NCI-H1436 (cell line): ENCODE measurements at places on chromosomes 11 and 22.

GRCh38 chr11:126268361-126268707 lies 361 bp downstream of the SRPRA start:
- no peak for DNase-seq

DNA sequence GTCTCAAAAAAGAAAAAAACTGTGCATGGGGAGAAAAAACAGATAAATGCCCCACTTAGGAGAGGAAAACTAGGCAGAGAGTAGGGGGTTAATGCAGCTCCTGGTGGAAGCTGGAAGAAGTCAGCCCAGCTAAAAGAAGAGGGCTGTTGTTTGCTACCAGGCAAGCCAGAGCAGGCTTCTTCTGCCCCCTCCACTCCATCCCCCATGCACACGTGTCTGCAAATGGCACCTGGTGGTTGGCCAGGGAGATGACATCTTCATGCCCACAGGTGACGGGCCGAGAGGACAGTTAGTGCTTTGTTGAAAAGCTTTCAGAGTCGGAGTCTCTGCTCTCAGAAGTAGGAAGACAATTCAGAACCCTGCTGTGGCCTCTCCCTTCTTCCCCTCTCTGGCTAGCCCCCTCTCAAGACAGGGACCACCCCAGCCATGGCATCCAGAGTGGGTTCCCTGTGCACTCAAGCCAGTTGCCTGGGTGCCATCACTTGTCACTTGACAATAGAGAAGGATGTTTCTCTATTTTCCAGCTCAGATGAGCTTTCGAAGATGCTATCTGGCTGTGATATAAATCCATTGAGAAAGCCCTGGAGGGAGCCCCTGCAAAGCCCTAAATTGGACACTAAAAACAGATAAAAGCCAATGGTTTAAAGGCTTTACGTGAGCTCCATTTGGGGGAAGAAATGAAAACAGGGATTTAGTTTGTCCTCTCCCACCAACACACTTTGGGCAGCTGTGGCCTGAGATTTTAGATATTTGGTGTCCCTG lies 142.0 kb downstream of the TRIM29 start:
- no peak for DNase-seq

DNA sequence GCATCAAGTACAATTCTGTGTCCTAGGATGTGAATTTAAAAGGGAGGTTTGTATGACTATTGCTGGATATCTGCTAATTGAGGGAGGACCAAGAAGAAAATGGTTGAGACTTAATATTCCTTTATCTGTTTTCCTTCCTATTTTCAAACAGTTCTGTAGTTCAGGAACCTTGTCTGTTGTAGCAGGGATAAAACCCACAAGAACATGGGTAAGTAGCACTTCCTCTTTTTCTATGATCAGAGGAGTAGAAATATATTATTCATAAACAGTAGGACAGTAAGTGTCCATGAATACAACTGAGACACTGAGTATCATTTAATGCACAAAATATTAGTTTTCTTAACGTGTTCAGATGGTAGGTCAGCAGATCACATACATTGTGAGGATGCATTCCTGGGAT lies 7.6 kb downstream of the MS4A3 start:
- DNase-seq = no peak

- no peak for DNase-seq
These were observed 8.2 kb downstream of the TPST2 start for GRCh38 chr22:26581633-26582168.

- no peak for DNase-seq
These were observed 33.8 kb upstream of the SPON1 start for GRCh38 chr11:13928566-13929251.

DNA sequence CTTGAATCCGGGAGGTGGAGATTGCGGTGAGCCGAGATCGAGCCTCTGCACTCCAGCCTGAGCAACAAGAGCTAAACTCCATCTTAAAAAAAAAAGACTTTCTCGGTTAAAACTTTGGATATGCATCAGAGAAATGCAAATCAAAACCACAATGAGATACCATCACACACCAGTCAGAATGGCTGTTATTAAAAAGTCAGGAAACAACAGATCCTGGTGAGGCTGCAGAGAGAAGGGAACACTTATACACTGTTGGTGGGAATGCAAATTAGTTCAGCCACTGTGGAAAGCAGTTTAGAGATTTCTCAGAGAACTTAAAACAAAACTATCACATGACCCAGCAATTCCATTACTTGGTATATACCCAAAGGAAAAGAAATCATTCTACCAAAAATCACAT lies 619.4 kb upstream of the KIRREL3 start:
- DNase-seq = no peak

GRCh38 chr11:70567680-70568034 lies 169.3 kb downstream of the CTTN start:
- DNase-seq = no peak

DNA sequence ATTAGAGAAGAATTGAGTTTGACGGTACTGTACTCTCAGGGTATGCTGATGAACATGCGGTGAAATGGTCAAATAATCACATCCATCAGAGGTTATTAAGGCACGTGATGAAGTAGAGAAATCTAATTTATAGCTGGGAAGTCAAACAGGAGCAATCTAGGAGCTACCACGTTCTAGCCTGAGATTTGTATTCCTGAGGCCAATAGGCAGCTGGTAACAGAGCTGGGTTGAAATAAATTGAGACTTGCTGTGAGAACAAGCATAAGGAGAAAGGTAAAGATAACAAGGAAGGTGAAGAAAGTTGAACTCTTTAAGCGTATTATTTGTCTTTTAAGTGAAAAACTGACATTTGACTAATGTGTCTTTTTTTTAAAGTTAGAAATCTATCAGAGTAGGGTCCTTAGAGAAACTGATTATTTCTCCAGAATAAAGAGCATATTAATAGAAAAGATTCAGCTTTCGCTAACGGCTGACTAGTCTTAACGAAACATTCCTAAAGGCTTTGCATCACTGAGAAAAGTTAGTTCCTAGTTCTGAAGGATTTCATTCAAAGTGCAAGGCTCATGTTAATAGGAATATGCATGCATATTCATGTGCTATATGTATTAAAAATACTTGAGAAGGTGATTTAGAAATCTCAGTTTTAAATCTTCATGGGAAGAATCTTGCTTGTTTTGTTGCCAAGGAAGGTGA lies 5.2 kb upstream of the WEE1 start:
- DNase-seq = no peak

GRCh38 chr22:42074132-42074811 lies at the start of gene PHETA2:
Gene PHETA2 (plus strand): TSS chr22:42074248. CDS start chr22:42077294, 3,046 bp downstream.
- DNase-seq = no peak

GRCh38 chr11:115965767-115966504 lies 461.7 kb upstream of the CADM1 start:
- no peak for DNase-seq

GRCh38 chr11:18065572-18065971 lies 19.5 kb upstream of the TPH1 start:
- peak; percentile 20 for DNase-seq

DNA sequence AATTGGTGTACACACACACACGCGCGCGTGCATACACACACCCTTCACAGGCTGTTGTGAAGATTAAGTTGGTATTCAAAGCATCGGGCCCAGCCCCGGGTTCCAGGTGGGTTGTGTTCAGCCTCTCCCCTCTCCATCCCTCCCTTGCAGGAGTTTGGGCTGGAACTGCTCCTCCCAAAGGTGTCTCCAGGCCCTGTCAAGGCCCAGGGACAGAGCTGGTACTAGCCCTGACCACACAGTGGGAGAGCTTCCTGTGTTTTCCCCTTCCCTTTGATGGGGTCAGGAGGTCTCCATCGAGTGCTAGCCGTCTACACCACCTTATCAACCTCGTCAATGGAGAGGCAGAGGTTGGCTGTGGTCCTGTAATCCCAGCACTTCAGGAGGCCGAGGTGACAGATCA lies 36.5 kb upstream of the CSNK1E start:
- no peak for DNase-seq

- DNase-seq = no peak
These were observed 6.8 kb downstream of the FUT4 start for GRCh38 chr11:94550513-94550912.

GRCh38 chr11:6201481-6201880 lies 2.5 kb downstream of the OR52W1 start:
- DNase-seq = no peak

GRCh38 chr22:35582218-35582860 lies 34.8 kb downstream of the MB start:
- no peak for DNase-seq

- no peak for DNase-seq
These were observed 31.7 kb upstream of the APLP2 start for GRCh38 chr11:130037881-130038585.
